ENCODE measurements at places on chromosomes 13 and 19. TPM values are rescaled to one million over a fixed set of nuclear protein-coding genes. Genes with fewer than 3 reads are reported as not detected.

DNA sequence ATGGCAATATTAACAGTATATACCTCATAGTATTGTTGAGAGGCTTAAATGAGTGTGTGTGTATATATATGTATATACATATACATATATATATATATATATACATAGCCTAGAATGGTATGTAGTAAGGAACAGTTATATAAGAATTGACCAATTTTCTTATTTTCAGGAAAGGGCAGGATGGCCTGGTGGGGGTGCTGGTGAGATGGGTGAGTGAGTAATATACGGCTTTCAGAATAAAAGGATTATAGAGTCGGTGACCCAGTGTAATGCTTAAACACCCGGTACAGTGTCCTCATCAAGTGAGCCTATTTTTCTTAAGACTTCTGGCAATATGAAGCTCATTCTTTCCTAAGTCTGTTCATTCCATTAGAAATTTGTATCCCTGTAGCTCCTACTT is 11.7 kb upstream of the FAM216B start:
- DNase-seq: no peak

DNA sequence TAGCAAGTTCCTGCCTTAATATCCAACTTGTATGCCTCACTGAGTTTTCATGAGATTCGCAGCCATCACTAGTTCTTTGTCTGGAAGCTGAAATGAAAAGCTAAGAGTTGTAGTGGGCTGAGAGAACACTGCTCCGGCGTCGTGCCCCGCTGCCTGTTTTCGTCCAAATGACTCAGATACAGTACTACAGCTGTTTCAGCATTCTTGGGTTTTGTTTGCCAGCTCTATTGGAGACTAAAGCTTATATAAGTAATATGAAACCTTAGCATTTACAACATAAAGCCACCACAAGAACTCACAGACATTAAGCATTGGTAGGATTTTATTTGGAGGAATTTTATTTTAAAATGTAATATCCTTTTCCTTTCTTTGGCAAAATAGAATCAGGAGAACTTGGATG is 299.7 kb downstream of the DLEU7 start:
- DNase-seq: peak; percentile 37

- no peak for DNase-seq
Observed at GRCh38 chr13:36513266-36513665, 81.0 kb downstream of the CCNA1 start.

C13orf46 gene
- total RNA-seq: 0.37 TPM

KLK10 gene
- 0.50 TPM for total RNA-seq

DNA sequence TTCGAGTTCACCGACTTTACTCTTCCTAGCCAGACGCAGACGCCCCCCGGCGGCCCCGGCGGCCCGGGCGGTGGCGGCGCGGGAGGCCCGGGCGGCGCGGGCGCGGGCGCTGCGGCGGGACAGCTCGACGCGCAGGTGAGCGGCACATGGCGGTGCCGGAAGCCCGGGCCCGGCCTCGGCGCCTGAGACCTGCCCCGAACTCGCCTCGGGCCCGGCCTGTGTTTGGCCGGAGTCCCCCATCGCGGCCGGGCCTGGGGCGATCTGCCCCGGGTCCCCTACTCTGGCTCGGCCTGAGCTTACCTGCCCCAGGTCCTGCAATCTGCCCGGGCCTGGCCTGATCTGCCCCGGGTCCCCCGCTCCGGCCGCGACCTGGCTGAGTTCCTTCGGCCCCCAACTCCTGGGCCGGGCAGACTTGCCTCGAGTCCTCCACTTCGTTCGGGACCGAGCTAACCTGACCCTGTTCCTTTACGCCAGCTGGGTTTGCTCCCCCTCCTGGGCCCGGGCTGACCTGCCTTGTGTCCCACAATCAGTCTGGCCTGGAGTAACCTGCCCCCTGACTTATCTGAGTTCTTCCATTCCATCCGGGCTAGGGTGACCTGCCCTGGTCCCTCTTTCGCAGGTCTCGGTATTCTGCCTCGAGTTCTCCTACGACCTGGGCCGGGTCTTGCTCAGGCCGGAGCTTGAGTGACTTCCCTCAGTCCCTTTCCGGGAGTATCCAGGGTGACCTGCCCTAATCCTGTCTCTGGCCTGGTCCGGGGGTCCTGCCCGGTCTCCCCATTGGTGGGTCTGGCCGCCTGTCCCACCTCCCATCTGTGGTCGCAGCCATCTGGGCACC is 764 bp downstream of the UPF1 start:
- DNase-seq: peak; percentile 45

MEF2B gene
- total RNA-seq: not detected

LILRA1 gene
- total RNA-seq: 0.50 TPM

- DNase-seq: no peak
Observed at GRCh38 chr13:72834601-72835000, 52.7 kb downstream of the PIBF1 start.

GRCh38 chr19:50178859-50179537 is 15.9 kb upstream of the IZUMO2 start:
- DNase-seq: no peak

DNA sequence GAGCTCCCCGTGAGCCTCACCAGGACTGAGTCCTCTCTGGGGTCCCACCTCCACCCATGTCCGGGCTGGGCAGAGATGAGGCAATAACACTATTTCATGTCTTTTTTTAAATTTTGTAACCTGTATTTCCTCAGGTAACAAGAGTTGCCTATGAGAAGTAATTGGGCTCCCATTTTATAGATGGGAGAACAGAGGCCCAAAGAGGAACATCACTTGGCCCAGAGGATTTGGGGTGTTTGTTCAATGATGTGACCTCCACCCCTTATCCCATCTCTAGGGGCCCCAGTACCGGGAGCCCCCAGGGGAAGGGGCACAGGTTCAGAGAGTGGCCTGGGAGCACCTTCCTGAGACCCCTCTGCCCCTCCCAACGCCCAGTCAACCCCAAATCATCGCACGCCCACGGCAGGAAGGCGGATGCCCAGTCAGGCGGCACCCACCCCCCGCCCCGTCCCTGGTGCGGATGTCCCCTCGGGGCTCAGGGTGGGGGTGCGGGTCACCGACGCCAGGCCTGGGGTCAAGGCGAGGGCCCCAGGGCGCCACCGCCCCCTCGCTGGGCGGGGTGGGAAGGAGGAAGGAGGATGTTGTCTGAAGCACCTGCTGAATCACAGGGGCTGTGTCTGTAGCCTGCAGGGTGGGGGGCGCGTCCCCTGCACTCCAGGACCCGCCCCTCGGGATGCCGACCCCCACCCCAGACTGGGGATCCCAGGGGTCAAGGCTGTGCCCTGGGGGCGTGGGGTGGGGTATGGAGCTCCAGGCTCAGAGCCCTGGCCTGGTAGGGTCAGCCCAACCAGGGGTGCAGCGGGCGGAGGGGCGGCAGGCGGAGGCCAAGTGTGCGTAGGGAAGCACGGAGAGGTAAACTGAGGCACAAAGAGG is 9.0 kb upstream of the CIRBP start:
- DNase-seq: peak; percentile 57

- no peak for DNase-seq
Observed at GRCh38 chr13:59681636-59682311, 482.0 kb downstream of the DIAPH3 start.

DNA sequence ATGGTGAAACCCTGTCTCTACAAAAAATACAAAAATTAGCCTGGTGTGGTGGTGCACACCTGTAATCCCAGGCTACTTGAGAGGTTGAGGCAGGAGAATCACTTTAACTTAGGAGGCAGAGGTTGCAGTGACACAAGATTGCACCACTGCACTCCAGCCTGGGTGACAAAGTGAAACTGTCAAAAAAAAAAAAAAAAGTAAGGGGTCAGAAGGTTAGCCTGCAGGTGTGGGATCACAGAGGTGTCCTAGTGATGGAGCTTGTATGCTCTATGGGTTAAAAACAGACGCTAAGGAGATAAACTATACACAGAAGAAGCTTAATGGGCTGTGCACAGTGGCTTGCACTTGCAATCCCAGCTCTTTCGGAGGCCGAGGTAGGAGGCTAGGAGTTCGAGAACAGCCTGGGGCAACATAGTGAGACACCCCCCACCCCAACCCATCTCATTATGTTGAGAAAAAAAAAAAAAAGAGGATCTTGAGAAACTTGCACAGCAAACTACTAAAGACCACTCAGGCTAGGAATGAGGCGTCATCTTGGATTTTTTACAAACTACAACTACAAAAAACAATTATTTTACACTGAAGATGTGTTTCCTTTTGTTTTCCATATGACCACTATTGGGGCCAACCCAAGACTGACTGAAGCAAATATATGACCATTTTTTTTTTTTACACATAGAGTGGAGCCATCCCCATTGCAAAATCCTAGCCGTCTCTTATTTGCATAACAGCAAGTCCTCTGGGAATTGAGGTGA is 7.9 kb downstream of the FOSB start:
- no peak for DNase-seq

GRCh38 chr13:114089341-114089740 is 43.1 kb downstream of the RASA3 start:
- DNase-seq: no peak

- DNase-seq: no peak
Observed at GRCh38 chr19:49579947-49580263, 451 bp downstream of the NOSIP start.

ZNF536 gene
- 6.4 TPM for total RNA-seq

ZNF587B gene
- 5.6 TPM for total RNA-seq

DNA sequence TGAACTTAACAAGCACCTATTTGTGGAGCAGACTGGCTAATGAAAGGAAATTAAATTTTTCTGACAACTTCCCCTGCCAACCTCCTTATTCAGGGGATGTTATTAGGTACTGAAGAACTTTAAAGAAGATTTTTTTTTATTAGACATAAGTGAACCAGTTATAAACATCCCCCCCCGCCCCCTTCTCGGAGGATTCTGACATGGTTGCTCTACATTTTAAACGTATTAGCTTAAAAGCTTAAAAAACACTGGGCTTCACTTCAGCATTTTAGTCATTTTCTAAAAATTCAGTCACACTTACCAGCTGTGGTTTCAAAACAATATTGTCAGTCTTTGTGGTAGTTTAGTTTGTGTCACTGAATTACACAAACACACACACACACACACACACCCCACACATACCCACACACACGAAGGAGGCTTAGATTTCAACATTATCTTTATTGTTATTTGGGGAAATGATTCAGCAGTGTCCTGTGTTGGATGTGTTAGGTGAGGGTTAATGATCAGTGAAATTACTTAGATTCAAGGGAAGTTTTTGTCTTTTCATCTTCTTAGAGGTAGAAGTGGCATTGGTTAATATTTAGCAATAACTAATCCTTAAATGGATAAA is 145.7 kb downstream of the PCCA start:
- no peak for DNase-seq

DNA sequence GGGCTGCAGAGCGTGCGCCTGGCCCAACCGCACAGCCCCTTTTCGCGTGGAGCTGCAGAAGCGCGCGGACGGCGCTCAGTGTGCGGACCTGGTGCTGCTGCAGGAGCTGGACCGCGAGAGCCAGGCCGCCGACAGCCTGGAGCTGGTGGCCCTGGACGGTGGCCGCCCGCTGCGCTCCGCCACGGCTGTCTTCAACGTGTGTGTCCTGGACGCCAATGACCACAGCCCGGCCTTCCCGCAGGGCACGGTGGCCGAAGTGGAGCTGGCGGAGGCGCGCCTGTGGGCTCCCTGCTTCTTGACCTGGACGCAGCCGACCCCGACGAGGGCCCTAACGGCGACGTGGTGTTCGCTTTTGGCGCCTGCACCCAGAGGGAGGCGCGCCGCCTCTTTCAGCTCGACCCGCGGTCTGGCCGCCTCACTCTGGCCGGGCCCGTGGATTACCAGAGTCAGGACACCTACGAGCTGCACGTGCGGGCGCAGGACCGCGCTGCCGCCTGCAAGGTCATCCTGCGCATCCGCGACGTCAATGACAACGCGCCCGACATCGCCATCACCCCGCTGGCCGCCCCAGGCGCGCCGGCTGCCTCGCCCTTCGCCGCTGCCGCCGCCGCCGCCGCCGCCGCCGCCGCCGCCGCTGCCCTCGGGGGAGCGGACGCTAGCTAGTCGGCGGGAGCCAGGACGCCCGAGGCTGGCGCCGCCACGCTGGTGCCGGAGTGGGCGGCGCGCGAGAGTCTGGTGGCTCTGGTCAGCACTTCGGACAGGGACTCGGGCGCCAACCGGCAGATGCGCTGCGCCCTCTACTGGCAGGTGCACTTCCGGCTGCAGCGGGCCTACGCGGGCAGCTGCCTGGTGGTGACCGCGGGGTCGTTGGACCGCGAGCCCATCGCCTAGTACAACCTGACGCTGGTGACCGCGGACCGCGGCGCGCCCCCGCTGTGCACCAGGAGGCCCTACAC is 172.2 kb downstream of the OLFM4 start:
- DNase-seq: peak; percentile 62

DNA sequence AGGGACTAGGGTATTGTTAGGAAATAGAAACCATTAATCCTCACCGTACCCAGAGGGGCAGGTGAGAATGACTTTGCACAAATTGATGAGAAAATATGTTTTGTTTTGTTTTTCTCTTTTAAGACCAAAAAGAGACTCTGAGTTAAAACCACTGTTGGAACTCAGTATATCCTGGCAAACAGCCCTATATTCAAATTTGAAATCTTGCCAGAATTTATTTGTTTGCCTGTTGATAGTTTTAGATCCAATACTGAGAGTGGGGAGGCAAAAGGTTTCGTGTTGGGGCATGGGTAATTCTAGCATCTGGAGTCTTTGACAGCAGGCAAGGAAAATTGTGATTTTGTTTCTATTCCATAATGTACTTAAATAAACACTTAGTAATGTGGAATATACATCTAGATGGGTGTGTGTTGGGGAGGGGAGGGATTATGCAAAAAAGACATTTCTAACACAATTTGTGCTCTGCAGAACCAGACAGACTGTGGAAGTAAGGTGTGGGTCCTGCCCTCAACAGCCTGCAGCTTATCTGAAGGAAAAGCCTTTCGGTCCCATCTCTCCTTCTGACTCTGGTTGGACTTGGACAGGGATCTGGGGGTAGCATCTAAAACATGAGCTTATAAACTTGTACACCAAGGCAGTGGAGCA is 190.7 kb downstream of the OXGR1 start:
- no peak for DNase-seq

SLC7A9 gene
- not detected for total RNA-seq

GRCh38 chr13:49418206-49418605 is 25.7 kb downstream of the CAB39L start:
- DNase-seq: no peak

BRME1 gene
- 0.72 TPM for total RNA-seq

PSG1 gene
- not detected for total RNA-seq

DNA sequence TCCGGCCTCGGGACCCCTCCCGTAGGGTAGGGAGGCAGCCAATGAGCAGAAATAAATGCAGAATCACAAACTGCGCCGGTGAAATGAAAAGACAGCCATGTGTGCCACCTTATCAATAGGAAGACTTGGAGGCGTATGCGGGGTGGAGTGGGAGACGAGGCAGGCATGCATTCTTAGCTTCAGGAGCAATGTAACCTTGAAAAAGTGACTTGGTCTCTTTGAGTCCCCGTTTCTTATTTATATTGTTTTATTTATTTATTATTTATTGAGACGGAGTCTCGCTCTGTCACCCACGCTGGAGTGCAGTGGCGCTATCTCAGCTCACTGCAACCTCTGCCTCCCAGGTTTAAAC is 16.0 kb downstream of the SSC5D start:
- DNase-seq: peak; percentile 3

PSG7 gene
- not detected for total RNA-seq

- peak; percentile 88 for DNase-seq
Observed at GRCh38 chr19:9406798-9407352, 28.5 kb downstream of the ZNF266 start.

- no peak for DNase-seq
Observed at GRCh38 chr19:18919900-18920214, 342 bp downstream of the DDX49 start.

IRGC gene
- total RNA-seq: not detected

Data from left ventricle myocardium superior (tissue), 1 donor.